ENCODE measurements at places on chromosomes 2 and 18. TPM values are rescaled to one million over a fixed set of nuclear protein-coding genes. Genes with fewer than 3 reads are reported as not detected.

- DNase-seq = no peak
These were observed 65.7 kb upstream of the FOSL2 start for GRCh38 chr2:28326881-28327505.

DNA sequence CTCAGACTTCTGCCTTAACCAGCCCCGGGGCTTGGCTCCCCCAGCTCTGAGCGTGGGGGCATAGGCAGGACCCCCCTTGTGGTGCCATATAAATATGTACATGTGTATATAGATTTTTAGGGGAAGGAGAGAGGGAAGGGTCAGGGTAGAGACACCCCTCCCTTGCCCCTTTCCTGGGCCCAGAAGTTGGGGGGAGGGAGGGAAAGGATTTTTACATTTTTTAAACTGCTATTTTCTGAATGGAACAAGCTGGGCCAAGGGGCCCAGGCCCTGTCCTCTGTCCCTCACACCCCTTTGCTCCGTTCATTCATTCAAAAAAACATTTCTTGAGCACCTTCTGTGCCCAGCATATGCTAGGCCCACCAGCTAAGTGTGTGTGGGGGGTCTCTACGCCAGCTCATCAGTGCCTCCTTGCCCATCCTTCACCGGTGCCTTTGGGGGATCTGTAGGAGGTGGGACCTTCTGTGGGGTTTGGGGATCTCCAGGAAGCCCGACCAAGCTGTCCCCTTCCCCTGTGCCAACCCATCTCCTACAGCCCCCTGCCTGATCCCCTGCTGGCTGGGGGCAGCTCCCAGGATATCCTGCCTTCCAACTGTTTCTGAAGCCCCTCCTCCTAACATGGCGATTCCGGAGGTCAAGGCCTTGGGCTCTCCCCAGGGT, 5.5 kb downstream of the CTDSP1 start:
- DNase-seq = peak; percentile 42

GRCh38 chr2:111523009-111523408, 361.0 kb downstream of the ANAPC1 start:
- peak; percentile 29 for DNase-seq

GRCh38 chr2:36376319-36376765, 20.8 kb downstream of the CRIM1 start:
- peak; percentile 84 for DNase-seq

Gene CAPN14
- total RNA-seq = 0.09 TPM

Data from muscle of leg (tissue), 16 donors.